Left ventricle myocardium inferior (tissue), 1 donor: ENCODE measurements at places on chromosomes 7 and 10. TPM values are rescaled to one million over a fixed set of nuclear protein-coding genes. Genes with fewer than 3 reads are reported as not detected.

Gene DLD
- total RNA-seq = 342 TPM

GRCh38 chr7:135620980-135621850, 41.1 kb upstream of the STMP1 start:
- no peak for DNase-seq

- DNase-seq = no peak
Measured at GRCh38 chr10:101164020-101164419, 32.9 kb downstream of the TLX1 start.

DNA sequence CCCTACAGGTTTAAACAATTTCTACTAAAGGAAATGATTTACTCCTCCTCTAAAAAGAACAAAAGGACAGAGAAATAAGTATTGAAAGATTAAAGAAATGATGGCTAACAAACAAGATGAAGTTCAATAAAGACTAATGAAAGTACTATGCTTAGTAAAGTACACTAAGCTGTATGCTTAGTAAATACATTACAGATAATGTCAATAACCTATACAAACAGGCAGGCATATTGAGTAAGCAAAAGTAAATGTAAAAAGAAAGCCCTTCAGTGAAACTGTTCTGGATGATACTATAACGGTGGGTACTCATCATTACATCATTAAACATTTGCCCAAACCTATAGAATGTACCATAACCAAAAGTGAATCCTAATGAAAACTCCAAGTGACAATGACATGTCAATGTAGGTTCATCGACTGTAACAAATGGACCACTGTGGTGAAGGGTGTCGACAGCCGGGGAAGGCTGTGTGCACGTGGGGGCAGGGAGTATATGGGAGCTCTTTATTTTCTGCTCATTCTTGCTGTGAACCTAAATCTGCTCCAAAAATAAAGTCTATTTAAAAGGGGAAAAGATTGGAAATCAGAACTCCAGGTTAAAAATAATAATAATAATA, 34.0 kb downstream of the CYTH3 start:
- DNase-seq = no peak

- no peak for DNase-seq
Measured at GRCh38 chr7:110835849-110836248, 255.1 kb upstream of the LRRN3 start.

Gene KAZALD1
- 5.1 TPM for total RNA-seq
